A549 treated with Hydrocortisone at 1 μM for 4 hours (cell line): ENCODE measurements at places on chromosomes 3 and 15. TPM values are rescaled to one million over a fixed set of nuclear protein-coding genes. Genes with fewer than 3 reads are reported as not detected.

Gene LSMEM2
- 0.07 to 0.10 TPM in 2 of 5 replicates, not detected in the others for total RNA-seq

Gene HEG1
- 6.7 to 13.8 TPM (median 10.9 TPM) in 5 replicates for total RNA-seq

Gene ULK3
- total RNA-seq = 31.5 to 35.9 TPM (median 33.9 TPM) in 5 replicates

Gene PLSCR2
- 0.11 TPM in 1 of 5 replicates, not detected in the others for total RNA-seq

Gene LRRN1
- total RNA-seq = not detected in 5 replicates

Gene MRPL47
- 37.0 to 42.1 TPM (median 38.5 TPM) in 5 replicates for total RNA-seq

Gene GOLGA6L7
- total RNA-seq = not detected in 5 replicates

Gene CFAP92
- not detected in 5 replicates for total RNA-seq

Gene COL8A1
- total RNA-seq = not detected in 5 replicates
